Right lobe of liver (tissue), 6 donors: ENCODE measurements at places on chromosomes 5 and 9. TPM values are rescaled to one million over a fixed set of nuclear protein-coding genes. Genes with fewer than 3 reads are reported as not detected.
A peak's percentile ranks its signal among the peaks of the same experiment; 100 is the strongest.

The CSF1R gene
- total RNA-seq, result 45.1 TPM

The PRRT1B gene
- total RNA-seq, result 1.6 TPM

DNA sequence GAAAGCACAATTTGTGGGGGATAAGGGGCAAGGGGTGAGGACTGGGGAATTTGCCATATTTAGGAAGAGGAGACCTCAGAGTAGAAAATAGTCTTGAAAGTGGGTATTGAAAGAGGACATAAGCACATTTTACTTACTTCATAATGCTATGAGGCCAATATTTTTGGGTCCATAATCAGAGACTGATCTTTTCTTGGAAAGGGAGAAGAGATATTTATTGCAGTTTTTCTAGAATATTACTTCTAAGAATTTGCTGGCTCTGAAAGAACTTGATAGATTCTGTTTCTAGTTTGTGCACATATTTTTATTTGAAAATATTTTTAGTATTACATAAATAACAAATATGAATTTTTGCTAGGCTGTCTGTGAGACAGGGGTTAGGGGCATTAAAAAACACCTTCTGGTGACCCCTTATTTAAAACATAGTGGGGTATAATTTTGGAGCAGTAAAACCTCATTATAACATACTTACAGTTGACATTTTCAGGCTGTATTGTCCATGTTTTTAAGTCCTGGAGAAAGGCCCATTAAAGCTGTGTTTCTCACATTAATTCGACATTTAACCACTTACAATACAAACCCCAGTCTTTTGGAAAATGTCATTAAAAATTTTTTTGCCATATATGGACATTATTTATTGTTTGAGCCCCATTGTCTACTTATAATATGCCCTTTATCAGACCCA lies 118.9 kb upstream of the NFIB start:
- no peak overlapping the region for H3K27ac ChIP-seq
- no peak overlapping the region for H3K4me3 ChIP-seq
- H3K36me3 ChIP-seq, result no peaks in the 10 kb centered on the region
- no peaks in the 10 kb centered on the region for H3K27me3 ChIP-seq
- no peak for DNase-seq
- H3K4me1 ChIP-seq, result no peaks in the 10 kb centered on the region

DNA sequence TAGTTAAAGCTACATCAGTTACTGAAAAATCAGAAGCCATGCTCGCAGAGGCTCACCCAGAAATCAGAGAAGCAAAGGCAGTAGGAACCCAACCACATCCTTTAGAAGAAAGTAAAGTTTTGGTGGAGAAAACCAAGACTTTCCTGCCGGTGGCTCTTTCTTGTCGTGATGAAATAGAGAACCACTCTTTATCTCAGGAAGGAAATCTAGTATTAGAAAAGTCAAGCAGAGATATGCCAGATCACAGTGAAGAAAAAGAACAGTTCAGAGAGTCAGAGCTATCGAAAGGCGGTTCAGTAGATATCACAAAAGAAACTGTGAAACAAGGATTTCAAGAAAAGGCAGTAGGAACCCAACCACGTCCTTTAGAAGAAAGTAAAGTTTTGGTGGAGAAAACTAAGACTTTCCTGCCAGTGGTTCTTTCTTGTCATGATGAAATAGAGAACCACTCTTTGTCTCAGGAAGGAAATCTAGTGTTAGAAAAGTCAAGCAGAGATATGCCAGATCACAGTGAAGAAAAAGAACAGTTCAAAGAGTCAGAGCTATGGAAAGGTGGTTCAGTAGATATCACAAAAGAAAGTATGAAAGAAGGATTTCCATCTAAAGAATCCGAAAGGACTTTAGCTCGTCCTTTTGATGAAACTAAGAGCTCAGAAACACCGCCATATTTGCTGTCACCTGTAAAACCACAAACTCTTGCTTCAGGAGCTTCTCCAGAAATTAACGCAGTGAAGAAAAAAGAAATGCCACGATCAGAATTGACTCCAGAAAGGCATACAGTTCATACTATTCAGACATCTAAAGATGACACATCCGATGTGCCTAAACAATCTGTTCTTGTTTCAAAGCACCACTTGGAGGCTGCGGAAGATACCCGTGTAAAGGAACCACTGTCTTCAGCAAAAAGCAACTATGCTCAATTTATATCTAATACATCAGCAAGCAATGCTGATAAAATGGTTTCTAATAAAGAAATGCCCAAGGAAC lies 47.2 kb downstream of the CMYA5 start:
- H3K36me3 ChIP-seq, result no peaks in the 10 kb centered on the region
- DNase-seq, result no peak
- H3K27me3 ChIP-seq, result no peaks in the 10 kb centered on the region
- H3K4me3 ChIP-seq, result no peak overlapping the region
- H3K27ac ChIP-seq, result no peak overlapping the region

DNA sequence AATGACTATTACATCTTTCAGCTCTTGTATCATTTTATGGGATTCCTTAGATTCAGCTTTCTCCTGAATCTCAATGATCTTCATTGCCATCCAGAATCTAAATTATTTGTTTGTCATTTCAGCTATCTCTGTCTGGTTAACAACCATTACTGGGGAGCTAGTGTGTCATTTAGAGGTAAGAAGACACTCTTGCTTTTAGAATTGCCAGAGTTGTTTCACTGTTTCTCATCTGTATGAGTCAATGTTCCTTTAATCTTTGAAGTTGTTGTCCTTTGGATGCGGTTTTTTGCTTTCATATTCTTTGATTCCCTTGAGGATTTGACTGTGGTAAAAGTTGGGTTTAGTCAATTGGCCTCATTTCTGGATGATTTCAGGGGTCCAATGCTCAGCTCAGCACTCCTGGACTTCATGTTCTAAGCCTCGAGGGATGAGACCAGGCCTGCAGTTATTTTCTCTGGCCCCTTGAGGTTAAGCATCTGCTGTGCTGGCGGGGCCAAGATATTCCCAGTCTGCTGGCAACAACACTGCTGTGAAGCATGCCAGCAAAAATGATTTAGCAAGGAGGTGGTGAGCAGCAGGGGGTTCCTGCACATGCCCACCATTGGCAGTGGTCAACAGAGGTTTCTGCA lies 102.4 kb upstream of the PCSK5 start:
- H3K4me3 ChIP-seq, result no peak overlapping the region
- H3K36me3 ChIP-seq, result no peaks in the 10 kb centered on the region
- DNase-seq, result no peak
- no peaks in the 10 kb centered on the region for H3K4me1 ChIP-seq
- no peaks in the 10 kb centered on the region for H3K27me3 ChIP-seq

- DNase-seq, result no peak
- H3K27ac ChIP-seq, result no peak overlapping the region
- H3K27me3 ChIP-seq, result no peaks in the 10 kb centered on the region
- no peak overlapping the region for H3K4me3 ChIP-seq
- H3K4me1 ChIP-seq, result no peaks in the 10 kb centered on the region
Measured at GRCh38 chr9:91934654-91935053, 15.4 kb downstream of the ROR2 start.

- H3K27me3 ChIP-seq, result no peaks in the 10 kb centered on the region
- H3K36me3 ChIP-seq, result no peaks in the 10 kb centered on the region
- H3K4me1 ChIP-seq, result no peaks in the 10 kb centered on the region
- H3K4me3 ChIP-seq, result no peak overlapping the region
Measured at GRCh38 chr5:124524552-124525232, 221.7 kb downstream of the ZNF608 start.

- H3K27ac ChIP-seq, result no peak overlapping the region
- H3K4me1 ChIP-seq, result no peaks in the 10 kb centered on the region
- DNase-seq, result no peak
Measured at GRCh38 chr9:14437354-14438231, 123.7 kb upstream of the NFIB start.

DNA sequence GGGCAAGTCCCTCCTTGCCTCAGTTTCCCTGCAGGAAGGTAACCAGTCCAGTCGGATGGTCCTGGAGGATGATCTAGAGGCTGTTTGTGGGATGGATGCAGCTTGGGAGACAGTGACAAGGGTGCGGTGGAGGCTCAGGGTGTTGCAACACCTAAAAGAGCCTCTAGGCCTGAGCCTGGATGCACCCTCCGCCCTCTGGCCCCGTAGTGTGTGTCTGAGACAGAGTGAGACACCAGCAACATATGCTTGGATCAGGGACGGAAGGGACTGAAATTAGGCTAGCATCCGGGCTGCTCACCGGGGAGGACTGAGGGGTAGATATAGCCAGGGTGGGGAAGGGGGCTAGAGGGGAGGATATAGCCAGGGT lies 1.1 kb downstream of the CRAT start:
- H3K4me1 ChIP-seq, result peaks cover 32% of the 10 kb centered on the region
- H3K27ac ChIP-seq, result no peak overlapping the region
- H3K27me3 ChIP-seq, result no peaks in the 10 kb centered on the region
- peak overlapping the region; percentile 86 for H3K4me3 ChIP-seq
- no peak for DNase-seq
- H3K36me3 ChIP-seq, result peaks cover 7% of the 10 kb centered on the region

- no peak overlapping the region for H3K4me3 ChIP-seq
- H3K4me1 ChIP-seq, result no peaks in the 10 kb centered on the region
- DNase-seq, result no peak
- no peaks in the 10 kb centered on the region for H3K36me3 ChIP-seq
- H3K27ac ChIP-seq, result no peak overlapping the region
Measured at GRCh38 chr9:119941091-119941490, 571.9 kb upstream of the BRINP1 start.
